ENCODE measurements at places on chromosomes 1 and 21. TPM values are rescaled to one million over a fixed set of nuclear protein-coding genes. Genes with fewer than 3 reads are reported as not detected.

- no peak for DNase-seq
Observed at GRCh38 chr1:5939271-5940170, 52.7 kb downstream of the NPHP4 start.

GRCh38 chr1:239527051-239527693, 140.8 kb downstream of the CHRM3 start:
- DNase-seq = no peak

GRCh38 chr1:99728494-99729235, 37.8 kb downstream of the FRRS1 start:
- DNase-seq = no peak

GRCh38 chr1:154778275-154778674, 91.8 kb downstream of the KCNN3 start:
- no peak for DNase-seq

DNA sequence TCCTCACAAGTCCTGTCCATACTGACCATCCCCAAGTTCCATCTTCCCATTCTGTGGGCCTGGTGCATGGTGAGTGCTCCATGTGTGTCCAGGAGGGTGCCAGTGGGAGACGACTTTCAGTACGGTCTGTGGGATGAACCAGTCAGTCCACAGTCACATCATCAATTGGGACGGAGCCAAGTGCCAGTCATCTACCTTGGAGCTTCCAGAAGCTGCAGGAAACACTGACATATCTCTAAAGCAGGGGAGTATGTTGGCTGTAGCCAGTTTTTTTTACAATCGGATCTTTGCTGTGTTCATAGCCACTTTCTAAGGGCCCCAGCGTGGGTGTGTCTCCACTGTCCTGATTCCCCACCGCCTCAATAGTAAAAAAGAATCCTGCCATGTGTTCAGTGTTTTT, 13.6 kb upstream of the TRIM17 start:
- DNase-seq = no peak

DNA sequence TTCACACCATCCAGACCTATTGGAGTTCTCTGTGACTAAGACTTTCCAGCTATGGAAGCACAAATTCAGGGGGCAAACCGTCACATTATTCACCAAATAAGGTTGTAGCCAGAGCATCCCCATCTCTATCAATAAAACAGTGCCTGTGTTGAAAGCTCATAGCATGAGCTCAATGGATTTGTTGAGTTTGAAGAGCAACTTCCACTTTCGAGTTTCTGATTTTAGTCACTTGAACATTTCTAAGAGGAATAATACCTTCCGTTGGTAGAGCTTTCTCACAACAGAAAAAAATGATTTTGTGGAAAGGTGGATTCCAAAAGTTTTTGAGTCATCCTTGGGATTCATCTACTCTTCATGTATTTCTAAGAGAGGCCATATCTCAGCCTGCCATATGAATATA, 13.0 kb upstream of the ELAVL4 start:
- DNase-seq = no peak

DNA sequence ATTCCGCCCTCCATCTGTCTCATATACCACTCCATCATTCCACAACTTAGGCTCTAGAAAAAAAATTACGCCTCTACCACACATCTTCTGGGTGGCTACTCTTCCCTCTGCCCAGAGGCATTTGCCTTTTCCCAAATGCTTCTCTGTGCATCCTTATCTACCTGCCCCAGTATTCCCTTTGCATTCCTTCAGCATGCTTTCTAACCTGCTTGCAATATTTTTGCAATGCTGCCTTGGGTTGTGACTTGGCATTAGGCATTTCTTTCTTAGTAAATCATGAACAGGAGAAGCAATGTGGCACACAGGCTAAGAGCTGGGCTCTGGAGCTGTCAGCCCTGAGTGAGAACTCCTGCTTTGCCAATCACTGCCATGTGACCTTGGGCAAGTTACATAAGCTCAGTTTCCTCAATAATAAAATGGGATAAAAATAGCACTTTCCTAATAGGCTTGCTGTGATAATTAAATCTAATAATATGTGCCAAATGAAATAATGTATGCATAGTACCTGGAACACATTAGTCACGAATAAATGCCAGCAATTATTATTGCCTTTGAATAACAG, 276.0 kb downstream of the ASTN1 start:
- DNase-seq = no peak

GRCh38 chr1:116871779-116872146, 38.0 kb upstream of the PTGFRN start:
- no peak for DNase-seq

DNA sequence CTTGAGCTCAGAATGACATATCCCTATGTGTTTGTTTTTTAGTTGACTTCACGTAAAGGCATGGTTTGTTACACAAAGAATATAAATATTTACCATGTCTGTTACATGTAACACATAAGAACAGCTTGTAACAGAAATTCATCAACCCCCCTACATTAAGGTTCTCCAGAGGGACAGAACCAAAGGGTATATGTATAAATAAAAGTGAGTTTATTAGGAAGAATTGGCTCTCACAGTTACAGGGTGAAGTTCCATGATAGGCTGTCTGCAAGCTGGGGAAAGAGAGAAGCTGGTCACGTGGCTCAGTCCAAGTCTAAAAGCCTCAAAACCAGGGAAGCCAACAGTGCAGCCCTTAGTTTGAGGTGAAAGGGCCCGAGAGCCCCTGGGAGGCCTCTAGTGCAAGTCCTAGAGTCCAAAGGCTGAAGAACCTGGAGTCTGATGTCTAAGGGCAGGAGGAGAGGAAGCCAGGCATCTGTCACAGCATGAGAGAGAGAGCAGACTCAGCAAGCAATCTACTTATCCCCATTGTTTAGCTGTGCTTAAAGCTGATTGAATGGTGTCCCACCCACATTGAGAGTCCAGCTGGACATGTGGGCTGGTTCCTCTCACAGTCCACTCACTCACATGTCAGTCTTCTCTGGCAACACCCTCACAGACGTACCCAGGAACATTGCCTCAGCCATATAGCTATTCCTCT, 15.8 kb downstream of the THRAP3 start:
- no peak for DNase-seq

- DNase-seq = no peak
Observed at GRCh38 chr1:111729271-111729921, 9.8 kb downstream of the INKA2 start.

- no peak for DNase-seq
Observed at GRCh38 chr1:107662971-107663370, 302.0 kb downstream of the VAV3 start.

The AMY2A gene
- total RNA-seq = not detected

The SLC39A1 gene
- 86.5 TPM for total RNA-seq

The LCE2B gene
- total RNA-seq = not detected

The PTAFR gene
- total RNA-seq = 0.12 TPM

The RAB7B gene
- not detected for total RNA-seq

The HES2 gene
- total RNA-seq = 0.44 TPM

The CASQ2 gene
- total RNA-seq = not detected

The PTBP2 gene
- 14.5 TPM for total RNA-seq

The FMO2 gene
- not detected for total RNA-seq

The DIRAS3 gene
- 0.72 TPM for total RNA-seq

Data from activated T-cell treated with anti-CD3 and anti-CD28 coated beads, Interleukin-2, amount 50 U/mL, for 72 hours (primary cell).